ENCODE measurements at places on chromosomes 16 and 17.

GRCh38 chr17:12566291-12566690 lies 99.4 kb upstream of the MYOCD start:
- DNase-seq, result no peak

DNA sequence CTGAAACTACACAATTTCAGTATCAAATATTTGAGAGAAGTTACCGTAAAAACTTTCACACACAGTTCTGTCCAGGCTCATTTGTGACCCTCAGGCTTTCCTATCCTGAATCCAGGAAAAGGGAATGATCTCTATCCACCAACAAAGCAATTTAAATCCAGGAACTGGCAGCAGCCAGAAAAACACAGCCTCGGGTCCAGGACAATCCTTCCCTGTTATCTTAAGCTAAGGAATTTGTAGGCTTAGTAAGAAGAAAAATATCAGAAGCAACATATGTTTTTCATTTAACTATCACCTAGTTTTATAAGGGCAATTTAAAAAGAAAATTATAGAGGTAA lies 47.1 kb downstream of the TEX2 start:
- DNase-seq, result no peak

DNA sequence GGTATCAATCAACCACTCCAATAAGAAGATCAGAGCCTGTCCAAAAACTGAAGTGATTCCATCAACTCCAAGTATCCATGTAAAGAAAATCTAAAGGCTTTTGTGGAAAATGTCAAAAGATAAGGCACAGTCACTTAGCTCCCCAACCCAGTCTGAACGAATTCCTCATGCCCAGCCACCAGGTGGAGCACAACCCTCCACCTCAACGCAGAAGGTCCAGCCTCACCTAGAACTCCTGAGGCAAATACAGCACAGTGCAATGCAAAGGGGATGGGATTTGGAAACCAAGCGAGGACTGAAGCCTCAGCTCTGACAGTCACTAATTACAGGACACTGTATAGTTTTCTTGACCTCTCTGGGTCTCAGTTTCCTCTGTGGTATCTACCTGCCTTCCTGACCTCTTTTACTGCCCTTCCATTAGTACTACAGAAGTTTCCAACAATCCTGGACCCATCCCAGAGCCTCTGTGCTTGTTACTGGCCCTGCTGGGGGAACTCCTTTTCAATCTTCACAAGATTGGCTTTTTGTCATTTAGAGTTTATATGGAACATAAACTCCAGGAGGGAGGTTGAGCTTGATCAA lies 2.0 kb downstream of the NCBP3 start:
- DNase-seq, result peak; percentile 72

GRCh38 chr17:12097326-12097725 lies 76.6 kb downstream of the MAP2K4 start:
- no peak for DNase-seq

- DNase-seq, result no peak
These were observed 5.0 kb upstream of the MEIOC start for GRCh38 chr17:44651228-44651627.

GRCh38 chr16:58399718-58400633 lies 7.7 kb downstream of the GINS3 start:
- DNase-seq, result no peak

- DNase-seq, result no peak
These were observed 13.5 kb upstream of the METRNL start for GRCh38 chr17:83065660-83066542.

- DNase-seq, result no peak
These were observed 11.1 kb upstream of the CHMP6 start for GRCh38 chr17:80980397-80981061.

DNA sequence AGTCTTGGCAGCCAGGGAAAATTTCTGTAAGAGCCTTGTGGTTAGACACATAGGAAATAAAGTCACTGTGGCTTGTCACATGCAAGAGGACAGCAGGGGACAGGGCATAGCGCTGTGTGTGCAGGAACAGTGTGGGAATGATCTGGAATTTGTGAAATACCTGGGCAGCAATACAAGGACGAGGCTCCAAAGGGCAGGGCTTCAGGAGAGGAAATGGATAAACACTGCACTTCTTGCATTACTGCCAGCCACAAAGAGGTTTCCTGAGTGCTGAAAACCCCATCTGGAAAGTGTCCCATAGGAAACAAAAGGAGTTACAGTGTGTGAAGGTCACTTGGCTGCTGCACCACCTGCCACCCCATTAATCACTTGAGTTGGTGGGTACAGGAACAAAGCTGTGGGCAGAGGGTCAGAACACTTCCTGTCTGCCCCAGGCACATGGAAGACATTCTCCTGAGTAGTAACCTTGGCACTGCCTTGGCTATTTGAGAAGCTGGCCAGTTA lies 12.1 kb upstream of the HP start:
- DNase-seq, result no peak

GRCh38 chr16:24950275-24950674 lies 64.9 kb downstream of the ARHGAP17 start:
- DNase-seq, result peak; percentile 9

- DNase-seq, result no peak
These were observed 4.4 kb downstream of the CD300E start for GRCh38 chr17:74619077-74619673.

DNA sequence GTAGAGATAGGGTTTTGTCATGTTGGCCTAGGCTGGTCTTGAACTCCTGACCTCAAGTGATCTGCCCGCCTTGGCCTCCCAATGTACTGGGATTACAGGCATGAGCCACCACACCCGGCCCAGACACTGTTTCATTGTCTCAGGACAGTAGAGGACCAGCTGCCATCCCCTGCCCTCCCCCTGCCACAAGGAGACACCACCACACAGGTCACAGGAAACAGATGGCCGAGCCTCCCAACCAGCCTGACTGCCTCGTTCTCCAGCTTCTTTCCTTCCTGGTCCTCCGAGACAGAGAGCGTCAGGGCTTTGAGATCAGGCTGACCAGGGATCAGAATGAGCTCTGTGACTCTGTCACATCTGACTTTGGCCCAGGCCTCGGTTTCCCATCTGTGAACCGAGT lies 20.8 kb upstream of the RNPS1 start:
- DNase-seq, result no peak

- DNase-seq, result peak; percentile 55
These were observed 16.9 kb downstream of the GRIN2C start for GRCh38 chr17:74842599-74843351.

DNA sequence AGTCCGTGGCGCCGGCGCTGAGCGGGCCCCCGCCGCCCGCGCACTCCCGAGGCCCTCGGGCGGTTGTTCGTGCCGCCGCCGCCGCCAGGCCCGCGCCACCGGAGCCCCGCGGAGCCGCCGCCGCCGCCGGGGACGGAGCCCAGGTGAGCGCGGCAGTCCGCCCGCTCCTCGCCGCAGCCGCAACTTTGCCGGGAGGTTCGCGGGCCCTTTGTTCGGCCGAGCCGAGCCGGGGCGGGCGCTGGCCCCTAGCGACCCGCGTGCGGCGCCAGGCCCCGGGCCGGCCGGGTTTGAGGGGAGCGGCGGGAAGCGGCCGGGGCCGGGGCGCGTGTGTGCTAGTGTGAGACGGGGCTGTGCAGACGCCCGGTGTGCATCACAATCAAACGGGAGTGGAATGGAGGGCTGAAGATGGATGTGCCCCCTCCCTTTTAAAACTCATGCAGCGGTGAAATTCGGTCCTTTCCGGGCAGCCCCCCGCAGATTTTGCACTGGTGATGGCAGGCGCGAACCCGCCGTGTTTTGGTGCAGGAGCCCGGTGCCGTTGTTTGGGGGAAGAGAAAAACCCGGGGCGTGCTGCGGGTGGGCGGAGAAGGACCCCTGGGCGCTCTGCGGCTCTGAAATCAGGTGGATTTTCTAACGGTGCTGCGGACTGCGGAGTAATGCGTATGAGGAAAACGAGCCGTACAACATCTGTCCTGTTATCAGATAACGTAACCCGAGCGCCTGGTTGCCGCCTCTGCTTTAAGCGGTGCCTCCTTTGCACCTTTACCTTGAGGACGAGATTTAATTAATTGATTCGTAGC lies 823 bp downstream of the TNRC6C start:
- DNase-seq, result no peak

GRCh38 chr16:62732092-62732491 lies 695.9 kb upstream of the CDH8 start:
- DNase-seq, result no peak

DNA sequence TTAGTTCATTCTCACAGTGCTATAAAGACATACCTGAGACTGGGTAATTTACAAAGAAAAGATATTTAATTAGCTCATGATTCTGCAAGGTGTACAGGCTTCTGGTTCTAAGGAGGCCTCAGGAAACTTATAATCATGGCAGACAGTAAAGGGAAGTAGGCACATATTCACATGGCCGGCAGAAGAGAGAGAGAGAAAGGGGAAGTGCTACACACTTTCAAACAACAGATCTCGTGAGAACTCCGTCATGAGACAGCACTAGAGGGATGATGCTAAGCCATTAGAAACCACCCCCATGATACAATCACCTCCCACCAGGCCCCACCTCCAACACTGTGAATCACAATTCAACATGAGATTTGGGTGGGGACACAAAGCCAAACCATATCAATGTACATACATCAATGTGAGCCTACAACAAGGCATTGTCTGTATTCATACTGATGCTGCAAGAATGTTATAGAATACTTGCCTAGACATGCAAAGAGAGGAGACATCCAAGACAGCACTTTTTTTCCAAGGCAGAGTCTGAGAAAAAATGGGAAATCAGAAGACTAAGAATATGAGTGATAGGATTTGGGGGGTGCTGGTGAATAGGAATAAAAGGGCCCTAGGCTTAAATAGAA lies 114.8 kb upstream of the XYLT1 start:
- DNase-seq, result no peak

- no peak for DNase-seq
These were observed 1.2 kb downstream of the B9D1 start for GRCh38 chr17:19361326-19361725.

- no peak for DNase-seq
These were observed 137.1 kb upstream of the ELAC2 start for GRCh38 chr17:13154930-13155329.

GRCh38 chr16:7218936-7219335 lies 113.7 kb upstream of the RBFOX1 start:
- no peak for DNase-seq

DNA sequence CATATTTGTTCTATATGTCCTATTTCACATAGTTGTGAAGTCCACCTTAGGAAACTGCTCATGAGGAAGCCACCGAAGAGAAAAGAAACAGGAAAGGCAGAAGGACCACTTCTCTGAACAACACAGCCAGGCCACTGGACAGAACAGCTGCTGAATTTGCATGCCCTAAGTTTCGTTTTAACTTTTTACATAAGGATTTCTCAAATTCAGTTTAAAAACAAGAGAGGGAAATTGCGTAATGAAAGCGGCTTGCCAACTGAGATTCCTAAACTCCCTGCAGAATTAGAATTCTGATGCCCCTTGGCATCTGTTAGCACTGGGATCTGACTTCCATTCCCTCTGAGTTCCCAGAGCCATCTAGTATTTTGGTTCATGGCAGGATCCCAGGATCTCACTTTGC lies 5.0 kb upstream of the CCL8 start:
- no peak for DNase-seq

DNA sequence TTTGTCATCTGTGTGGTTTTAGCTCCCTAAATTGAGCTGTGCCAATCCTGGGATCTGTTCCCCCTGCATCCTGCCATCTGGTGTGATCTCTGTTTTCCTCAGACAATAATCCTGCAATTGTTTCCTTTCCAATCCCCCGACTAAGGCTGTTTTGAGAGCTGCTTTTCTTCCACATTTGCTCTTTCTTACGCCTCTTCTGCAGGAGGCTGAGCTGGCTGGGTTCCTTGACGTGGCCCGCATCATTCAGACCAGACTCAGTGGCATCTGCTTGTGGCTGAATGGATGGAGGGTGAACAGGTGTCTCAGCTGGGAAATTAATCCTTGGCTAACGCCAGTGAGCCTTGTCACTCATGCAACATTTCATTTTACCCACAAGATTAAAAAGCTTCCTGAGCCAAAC lies 9.8 kb upstream of the MED9 start:
- no peak for DNase-seq

GRCh38 chr17:38981636-38982035 lies 14.4 kb upstream of the FBXO47 start:
- DNase-seq, result no peak

DNA sequence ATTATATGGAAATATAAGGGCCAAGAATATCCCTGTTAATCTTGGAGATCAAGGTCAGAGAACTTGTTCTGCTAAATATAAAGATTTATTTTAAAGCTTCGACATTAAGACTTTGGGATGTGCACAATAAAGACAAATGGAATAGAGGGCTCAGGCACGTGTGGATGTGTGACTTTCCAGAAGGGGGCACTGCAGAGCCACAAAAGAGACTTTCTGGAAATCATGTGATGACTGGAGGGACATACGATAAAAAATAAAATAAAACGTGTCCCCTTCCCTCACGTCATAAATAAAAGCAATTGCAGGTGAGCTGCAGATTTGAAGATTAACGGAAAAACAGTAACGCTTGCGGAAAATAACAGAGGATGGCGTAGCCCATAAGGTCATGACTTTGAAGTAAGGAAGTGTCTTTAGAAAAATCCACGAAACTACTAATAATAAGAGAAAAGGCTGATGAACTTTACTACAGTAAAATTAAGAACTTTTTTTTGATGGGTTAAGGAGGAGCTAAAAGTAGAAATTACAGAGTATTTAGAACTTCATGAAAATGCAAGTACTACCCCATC lies 9.4 kb upstream of the ENGASE start:
- DNase-seq, result no peak

DNA sequence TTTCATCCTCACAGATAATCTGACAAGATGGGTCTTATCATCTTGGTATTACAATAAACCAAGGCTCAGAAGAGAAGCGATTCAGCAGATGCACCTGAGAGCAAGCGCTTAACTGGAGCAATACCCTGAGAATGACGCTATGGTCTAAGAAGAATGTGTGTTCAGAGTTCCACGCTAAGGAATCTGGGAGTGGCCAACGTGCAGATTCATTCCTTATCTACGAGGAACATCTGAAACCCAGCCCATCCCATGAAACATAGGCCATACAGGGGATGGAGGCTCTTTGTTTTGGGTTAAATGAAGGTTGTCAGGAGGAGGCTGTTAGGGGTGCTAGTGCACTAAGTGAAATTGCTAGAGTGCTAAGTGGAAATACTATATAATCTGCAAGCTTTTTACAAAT lies 28.5 kb upstream of the KDM8 start:
- DNase-seq, result peak; percentile 83

GRCh38 chr17:72624652-72625051 lies 467.8 kb downstream of the SLC39A11 start:
- DNase-seq, result no peak

Measured in trophoblast cell (in vitro differentiated cells and primary cell).